Endothelial cell (in vitro differentiated cells): ENCODE measurements at places on chromosomes 3 and 15. TPM values are rescaled to one million over a fixed set of nuclear protein-coding genes. Genes with fewer than 3 reads are reported as not detected.
A peak's percentile ranks its signal among the peaks of the same experiment; 100 is the strongest.

DNA sequence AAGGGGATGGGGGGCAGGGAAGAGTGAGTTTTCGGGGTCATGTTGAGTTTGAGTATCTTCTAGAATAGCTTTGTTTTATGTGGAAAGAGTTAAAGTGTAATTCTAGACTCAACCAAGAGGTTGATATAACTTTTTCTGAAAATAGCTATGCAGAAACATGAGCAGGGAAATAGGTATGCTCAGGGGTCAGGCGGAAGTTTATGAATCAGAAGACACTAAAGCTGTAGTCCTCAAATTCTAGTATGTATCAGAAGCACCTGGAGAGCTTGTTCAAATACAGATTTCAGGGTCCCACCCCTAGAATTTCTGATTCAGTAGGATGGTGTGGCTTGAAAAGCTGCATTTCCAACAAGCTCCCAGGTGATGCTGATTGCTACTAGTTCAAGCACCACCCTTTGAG lies 37.6 kb upstream of the UBE2E2 start:
- H3K4me1 ChIP-seq, result no peaks in the 10 kb centered on the region
- H3K27ac ChIP-seq, result no peak overlapping the region
- no peaks in the 10 kb centered on the region for H3K36me3 ChIP-seq
- H3K27me3 ChIP-seq, result no peaks in the 10 kb centered on the region
- DNase-seq, result no peak
- H3K4me3 ChIP-seq, result no peak overlapping the region

DNA sequence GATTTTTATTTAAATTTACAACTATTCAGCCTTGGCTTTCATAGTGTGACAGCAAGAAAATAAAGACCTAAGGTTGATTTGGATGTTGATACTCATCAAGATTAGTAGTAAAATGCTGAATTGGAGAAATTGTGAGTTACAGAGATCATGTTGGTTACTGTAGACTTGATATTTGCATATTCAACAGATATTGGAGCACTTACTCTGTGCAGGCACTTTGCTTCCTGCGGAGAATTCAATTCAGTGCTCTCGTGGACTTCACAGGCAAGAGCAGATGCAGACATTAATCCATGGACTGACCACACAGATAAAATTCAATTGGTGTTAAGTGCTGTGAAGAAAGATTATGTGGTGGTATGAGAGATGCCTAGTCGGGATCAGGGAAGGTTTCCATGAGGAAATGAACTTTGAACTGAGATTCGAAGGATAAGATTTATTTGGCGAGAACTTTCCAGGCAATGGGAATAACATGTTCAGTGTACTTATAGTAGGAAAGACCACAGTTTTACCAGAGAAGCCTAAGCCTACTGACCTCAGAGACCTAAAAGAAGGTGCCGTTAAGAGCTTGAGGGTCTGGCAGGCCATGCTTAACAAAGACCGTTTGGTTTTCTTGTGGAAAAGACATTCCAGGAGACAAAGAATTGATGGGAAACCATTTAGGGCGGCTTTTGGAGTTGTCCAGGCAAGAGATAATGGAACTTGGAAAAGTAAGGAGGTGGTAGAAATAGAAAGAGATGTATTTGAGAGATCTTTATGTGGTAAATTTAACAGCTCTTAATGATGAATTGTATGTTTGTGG lies 4.3 kb downstream of the SELENOT start:
- no peak overlapping the region for H3K27ac ChIP-seq
- H3K4me3 ChIP-seq, result no peak overlapping the region

GOLGA6B gene
- total RNA-seq, result not detected

DNA sequence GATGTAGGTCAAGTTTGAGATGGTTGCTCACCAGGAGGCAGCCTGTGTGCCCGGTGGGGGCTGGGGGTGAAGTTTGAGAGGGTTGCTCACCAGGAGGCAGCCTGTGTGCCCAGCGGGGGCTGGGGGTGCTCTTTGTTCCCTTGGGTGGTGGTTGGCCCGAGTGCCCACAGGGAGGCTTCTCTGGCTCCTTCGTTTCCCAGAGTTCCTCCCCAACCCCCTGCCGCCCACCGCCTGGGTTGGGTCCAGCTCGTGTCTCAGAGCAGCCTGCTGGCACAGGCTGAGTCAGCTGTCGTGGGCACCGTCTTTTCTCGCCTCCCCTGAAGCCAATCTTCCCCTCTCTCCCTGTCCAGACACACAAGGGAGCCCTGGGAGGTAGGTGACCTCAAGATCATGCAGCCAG lies 3.1 kb downstream of the APBA2 start:
- peaks cover 5% of the 10 kb centered on the region for H3K36me3 ChIP-seq
- peaks cover 11% of the 10 kb centered on the region for H3K27me3 ChIP-seq
- H3K27ac ChIP-seq, result no peak overlapping the region

DNA sequence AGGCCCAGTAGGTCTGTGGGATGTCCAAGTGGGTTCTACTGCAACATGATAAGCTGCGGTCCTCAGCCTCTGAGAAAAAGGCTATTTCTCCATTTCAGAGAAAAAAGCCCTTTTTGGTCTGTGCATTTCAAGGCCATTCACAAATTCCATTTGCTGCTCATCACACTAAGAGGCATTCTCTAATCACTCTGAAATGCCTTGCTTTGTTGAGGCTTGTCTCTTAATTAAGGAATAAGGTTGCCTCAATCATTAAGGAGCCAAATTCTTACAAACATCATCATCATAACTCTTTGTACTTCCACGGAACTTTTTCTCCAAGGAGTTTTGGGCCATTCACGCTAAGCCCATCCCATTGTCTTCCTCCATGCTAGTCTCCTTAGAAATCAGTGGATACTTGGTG lies 74.4 kb downstream of the BOC start:
- H3K4me3 ChIP-seq, result no peak overlapping the region
- no peak for DNase-seq
- H3K36me3 ChIP-seq, result peaks cover 10% of the 10 kb centered on the region
- H3K4me1 ChIP-seq, result no peaks in the 10 kb centered on the region
- H3K27me3 ChIP-seq, result no peaks in the 10 kb centered on the region

GRCh38 chr15:88894819-88895767 lies at the start of gene HAPLN3:
HAPLN3 (minus strand) TSS chr15:88895544; CDS start chr15:88887298, 8,246 bp downstream.
- peaks cover 1% of the 10 kb centered on the region for H3K27me3 ChIP-seq
- H3K4me1 ChIP-seq, result peaks cover 34% of the 10 kb centered on the region
- peak within 1 kb of the TSS; percentile 2 for H3K27ac ChIP-seq
- no peaks in the 10 kb centered on the region for H3K36me3 ChIP-seq
- DNase-seq, result peak; percentile 54
- peak within 1 kb of the TSS; percentile 86 for H3K4me3 ChIP-seq

GRCh38 chr15:85010386-85011159 lies 28.9 kb downstream of the PDE8A start:
- no peaks in the 10 kb centered on the region for H3K36me3 ChIP-seq
- DNase-seq, result no peak
- peak overlapping the region; percentile 45 for H3K27ac ChIP-seq

TBCCD1 gene
- total RNA-seq, result 19.5 TPM

SPESP1 gene
- total RNA-seq, result not detected

- no peak overlapping the region for H3K4me3 ChIP-seq
- peaks cover 3% of the 10 kb centered on the region for H3K27me3 ChIP-seq
- no peaks in the 10 kb centered on the region for H3K36me3 ChIP-seq
- no peak for DNase-seq
Observed at GRCh38 chr3:185956244-185956643, 18.4 kb upstream of the TRA2B start.

CCDC33 gene
- 0.51 TPM for total RNA-seq

DNA sequence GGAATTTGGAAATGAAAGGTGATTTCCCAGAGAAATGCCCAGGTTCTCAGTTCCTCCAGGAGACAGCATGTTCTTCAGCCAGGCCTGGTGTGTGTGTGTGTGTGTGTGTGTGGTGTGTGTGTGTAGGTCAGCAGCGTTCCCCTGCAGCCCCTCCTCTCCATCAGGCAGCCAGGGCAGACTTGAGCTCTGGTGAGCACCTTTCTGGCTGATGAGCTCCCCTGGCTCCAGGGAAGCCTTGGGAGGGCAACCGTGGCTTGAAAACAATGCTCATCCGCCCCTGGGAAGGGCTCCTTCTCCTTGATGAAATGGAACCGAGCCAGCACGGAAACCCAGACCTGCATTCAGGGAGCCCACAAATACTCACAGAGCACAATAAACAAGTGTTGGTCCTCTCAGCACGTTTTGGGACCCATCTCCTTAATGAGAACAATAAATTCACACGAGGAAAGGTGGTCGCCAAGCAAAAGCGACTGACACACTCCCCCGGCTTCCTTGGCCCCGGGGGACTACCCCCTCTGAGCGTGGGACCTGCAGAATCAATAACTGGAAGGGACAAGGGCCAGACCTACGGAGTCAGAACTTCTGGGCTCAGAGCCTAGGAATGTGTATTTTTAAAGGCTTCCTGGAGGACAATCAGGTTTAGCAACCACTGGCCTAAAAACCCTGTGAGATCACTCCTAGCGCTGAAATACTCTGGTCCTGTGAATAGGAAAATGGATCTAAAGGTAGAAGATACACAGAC lies 38.6 kb upstream of the HES1 start:
- H3K27ac ChIP-seq, result no peak overlapping the region

- H3K4me3 ChIP-seq, result no peak overlapping the region
- H3K27ac ChIP-seq, result no peak overlapping the region
- DNase-seq, result no peak
- H3K36me3 ChIP-seq, result no peaks in the 10 kb centered on the region
- peaks cover 15% of the 10 kb centered on the region for H3K4me1 ChIP-seq
- peaks cover 4% of the 10 kb centered on the region for H3K27me3 ChIP-seq
Observed at GRCh38 chr15:58584789-58585461, 153.1 kb downstream of the LIPC start.

- H3K4me1 ChIP-seq, result peaks cover 18% of the 10 kb centered on the region
- peak overlapping the region; percentile 97 for H3K27ac ChIP-seq
- peak; percentile 2 for DNase-seq
- H3K36me3 ChIP-seq, result peaks cover 17% of the 10 kb centered on the region
- peaks cover 4% of the 10 kb centered on the region for H3K27me3 ChIP-seq
- H3K4me3 ChIP-seq, result peak overlapping the region; percentile 97
Observed at GRCh38 chr15:56732135-56732885, 999 bp downstream of the ZNF280D start.
